Activated T-cell treated with anti-CD3 and anti-CD28 coated beads for 4 hours (primary cell): ENCODE measurements at places on chromosomes 13 and 19.
A peak's percentile ranks its signal among the peaks of the same experiment; 100 is the strongest.

- peak; percentile 56 for DNase-seq
These were observed 6.7 kb upstream of the ZNF761 start for GRCh38 chr19:53424968-53425597.

DNA sequence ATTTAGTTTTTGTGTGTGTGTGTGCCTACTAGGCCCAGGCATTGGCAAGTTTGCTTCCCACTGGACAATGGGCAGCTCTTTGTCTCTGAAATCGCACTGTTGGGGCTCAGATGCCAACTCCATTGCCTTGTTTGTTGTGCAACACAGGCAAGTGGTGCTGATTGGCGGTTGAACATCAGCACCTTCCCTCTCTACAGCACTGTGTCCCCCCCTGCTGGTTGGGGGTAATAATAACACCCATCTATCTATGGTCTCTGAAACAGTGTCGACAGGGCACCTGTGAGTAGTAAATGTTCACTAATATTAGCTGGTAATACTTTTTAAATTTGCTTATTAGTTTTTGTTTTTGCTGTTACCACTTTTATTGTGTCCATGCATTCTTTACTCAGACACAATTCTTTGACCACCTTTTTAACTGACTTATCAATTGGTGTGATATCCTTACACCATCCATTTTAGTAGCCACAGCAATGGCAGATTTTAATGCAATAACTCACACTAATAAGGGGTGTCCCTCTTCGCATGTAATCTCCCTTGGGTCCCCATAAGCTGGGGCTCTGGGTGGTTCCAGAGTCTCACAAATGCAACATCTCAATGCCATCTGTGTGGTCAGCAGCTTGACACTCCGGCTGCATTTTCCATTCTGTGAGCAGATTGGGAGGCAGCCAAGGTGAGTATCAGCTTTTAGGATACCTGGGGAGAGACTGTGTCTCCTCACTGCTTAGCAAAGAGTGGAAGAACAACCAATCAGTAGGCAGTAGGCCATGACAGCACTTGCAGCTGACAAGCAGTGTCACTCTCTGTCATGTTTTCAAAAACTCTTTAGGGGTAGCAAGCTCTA, 47.7 kb upstream of the UQCRFS1 start:
- DNase-seq: no peak

DNA sequence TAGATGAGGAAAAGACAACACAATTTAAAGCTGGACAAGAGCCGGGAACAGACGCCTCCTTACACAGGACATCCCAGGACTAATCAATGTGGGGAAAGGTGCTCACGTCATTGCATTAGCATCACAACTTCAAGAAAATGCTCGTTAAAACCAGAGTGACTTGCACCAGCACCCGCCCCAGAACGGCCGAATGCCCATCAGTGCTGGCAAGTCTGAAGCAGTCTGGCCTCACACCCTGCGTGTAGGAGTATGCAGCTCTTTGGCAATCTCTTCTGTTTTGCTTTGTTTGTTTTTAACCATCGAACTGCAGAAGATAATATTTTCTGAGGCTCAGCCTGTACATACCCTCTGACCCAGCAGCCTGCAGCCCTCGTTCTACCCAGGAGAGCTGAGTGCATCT, 44.8 kb upstream of the LDLR start:
- no peak for DNase-seq

- no peak for DNase-seq
These were observed 501.3 kb downstream of the EFNB2 start for GRCh38 chr13:106034201-106034600.

DNA sequence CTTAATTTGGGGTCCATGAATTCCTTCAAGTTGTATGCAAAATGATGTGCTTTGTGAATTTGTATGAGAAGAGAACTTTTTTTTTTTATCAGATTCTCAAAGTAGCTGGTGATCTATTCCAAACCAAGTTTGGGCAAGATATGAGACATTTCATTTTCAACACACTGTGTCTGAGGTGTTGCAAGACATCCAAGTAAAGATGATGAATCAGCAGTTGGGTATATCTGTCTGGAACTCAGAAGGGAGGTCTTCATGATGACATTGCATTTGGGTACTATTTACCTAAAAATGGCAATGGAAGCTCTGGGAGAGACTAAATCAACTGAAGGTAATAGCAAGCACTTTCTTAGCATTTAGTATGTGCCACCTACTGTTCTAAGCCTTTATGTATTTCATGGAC, 2.8 kb downstream of the FAM124A start:
- no peak for DNase-seq

DNA sequence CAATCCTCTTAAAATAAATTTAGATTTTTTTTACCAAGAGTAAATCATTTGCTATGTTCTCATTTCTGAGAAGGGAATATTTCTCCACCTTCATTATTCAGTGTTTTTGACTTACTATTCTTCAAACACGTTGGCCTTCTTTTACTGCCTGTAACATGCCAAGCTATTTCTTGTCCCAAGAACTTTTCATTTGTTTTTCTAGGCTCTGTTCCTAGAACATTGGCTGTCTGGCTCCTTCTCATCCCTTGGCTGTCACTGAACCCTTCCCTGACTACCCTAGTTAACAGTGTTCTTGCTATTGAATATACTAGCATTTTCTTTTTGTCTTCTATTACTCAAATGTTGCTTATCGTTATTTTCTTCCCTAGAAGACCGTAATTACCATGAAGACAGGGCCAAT, 248.1 kb downstream of the ITGBL1 start:
- DNase-seq: no peak

- no peak for DNase-seq
These were observed 455.7 kb downstream of the FGF9 start for GRCh38 chr13:22126433-22127021.

DNA sequence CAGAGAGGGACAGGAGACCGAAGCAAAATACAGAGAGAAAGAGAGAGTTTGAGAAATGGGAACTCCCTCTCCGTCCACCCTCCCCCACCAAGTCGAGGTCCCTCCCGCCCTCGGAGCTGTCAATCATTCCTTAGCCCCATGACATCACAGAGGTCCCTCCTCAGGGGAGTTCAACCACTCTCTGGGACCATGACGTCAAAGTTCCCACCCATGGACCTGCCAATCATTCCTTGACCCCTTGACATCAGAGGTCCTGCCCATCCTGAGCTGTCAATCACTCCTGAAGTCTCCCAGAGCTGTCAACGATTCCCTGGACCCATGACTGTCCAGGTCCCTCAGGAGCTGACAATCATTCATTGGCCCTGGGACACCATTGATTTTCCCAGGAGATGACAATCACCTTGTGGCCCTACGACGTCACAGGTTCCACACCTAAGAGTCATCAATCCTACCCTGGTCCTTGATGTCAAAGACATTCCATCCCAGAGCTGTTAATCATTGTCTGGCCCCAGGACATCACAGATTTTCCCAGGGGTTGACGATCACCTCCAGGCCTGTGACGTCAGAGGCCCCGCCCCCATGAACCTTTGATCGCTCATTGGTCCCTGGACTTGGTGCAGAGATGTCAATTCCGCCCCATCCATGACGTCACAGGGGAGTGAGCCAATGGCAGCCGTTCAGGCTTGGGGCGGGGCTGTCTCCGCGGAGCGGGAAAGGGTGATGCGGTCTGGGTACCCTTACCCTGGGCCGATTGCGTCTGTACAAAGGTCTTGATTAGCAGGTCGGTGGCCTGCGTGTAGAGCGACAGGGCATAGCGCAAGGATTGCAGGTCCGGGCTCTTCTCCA, 61.7 kb downstream of the COLGALT1 start:
- no peak for DNase-seq
